ENCODE measurements at places on chromosomes 11 and 22.

- DNase-seq = no peak
Measured at GRCh38 chr11:9953994-9954626, 290.2 kb downstream of the SWAP70 start.

GRCh38 chr11:64516226-64516625, 74.8 kb upstream of the SLC22A12 start:
- no peak for DNase-seq

GRCh38 chr11:104286129-104286528, 122.2 kb upstream of the PDGFD start:
- DNase-seq = no peak

- no peak for DNase-seq
Measured at GRCh38 chr11:17855531-17856290, 121.1 kb downstream of the KCNC1 start.

DNA sequence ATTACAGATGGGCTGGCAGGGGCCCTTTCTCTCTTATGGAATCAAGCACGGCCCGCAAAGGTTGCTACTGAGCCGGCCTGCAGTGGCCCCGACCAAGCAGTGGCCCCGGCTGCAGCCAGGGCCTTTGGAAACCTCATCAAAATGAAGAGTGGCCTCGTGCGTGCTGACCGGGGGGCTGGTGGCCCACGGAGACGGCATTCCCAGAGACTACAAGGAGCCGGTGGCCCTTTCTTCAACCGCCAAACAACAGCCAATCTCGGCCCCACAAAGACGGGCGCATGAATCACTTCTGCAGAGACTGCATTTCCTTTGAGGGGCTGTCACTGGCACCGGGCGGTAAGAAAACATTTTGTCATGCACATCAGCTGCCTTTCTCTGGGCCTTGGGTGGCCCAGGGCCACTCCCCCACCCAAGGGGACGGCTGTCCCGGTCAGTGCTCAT, 43.1 kb upstream of the FGF3 start:
- DNase-seq = no peak

DNA sequence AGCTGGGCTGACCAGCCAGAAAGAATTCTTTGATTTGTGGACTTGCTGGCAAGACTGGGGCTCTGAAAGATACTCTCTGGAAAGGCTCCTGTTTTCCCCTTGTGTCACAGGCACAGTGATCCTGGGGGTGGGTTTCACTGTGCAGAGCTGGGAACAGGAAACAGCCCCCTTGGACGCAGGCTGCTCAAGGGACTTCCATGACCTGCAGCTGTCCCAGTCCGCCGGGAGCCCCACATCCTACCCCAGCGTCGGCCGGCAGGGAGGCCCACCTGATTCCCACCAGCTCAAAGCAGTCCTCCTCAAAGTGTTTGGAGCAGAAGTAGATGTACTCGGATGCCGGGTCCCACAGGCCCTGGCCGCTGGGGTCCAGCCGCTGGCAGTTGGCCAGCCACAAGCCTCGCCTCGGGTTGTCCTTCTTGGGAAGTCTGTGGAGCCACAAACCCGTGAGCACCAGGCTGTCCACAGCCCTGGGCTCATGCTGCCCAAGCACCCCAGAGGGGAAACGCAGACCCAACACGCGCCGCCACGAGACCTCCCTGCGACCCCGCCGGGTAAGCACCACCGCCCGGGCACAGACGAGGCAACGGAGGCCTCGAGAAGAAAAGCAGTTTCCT, 824 bp downstream of the THAP7 start:
- no peak for DNase-seq

GRCh38 chr22:17972385-17973191, 51.8 kb downstream of the MICAL3 start:
- no peak for DNase-seq

- no peak for DNase-seq
Measured at GRCh38 chr22:24094966-24095365, 83.9 kb downstream of the CABIN1 start.

DNA sequence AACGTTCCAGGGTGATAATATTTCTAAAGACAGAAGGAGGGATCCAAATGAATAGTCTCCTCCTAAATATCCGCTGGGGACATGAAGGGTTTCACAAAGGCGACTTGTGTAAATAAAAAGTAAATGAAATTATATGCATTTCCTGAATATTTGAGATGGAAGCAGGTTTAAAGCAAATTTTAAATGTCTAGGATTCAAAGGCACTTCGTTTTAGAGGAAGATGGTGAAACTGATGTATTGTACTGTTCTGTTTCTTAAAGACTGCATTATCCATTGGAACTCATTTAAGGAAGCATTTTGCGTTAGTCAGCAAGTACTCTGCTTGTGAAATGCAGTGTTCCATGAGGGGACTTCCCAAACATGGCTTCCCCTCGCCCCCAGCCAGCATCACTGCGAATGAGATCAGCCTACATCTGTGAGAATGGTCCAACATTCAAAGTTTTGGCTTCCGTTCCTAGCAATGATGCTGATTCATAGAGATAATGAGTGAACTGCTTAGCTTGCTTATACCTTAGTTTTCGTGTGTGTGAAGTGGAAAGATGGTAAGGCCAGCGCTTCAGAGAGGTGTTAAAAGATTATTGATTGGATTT, 1.5 kb downstream of the RAB39A start:
- DNase-seq = no peak

DNA sequence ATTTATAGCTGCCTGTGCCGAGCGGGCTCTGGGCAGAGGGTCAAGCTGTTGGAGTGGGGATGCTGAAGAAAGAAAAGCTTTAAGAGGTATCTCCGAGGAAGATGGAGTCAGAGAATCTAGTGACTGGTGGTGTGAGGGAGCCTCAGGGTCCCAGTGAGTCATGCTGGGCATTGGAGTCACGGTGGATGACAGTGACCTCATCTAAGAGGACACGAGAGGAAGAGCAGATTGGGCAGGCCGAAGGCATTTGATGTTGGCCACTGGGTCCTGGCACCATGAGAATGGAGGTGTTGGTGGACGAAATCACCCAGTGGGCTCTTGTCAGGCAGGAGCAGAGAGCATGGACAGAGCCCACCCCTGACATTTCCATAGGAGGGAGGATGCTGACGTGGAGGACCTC, 68.4 kb downstream of the TBC1D22A start:
- DNase-seq = no peak

GRCh38 chr11:9315078-9315688, 790 bp upstream of the TMEM41B start:
- no peak for DNase-seq

GRCh38 chr11:85726381-85726780, 40.4 kb upstream of the CCDC89 start:
- no peak for DNase-seq

GRCh38 chr11:126567419-126567818, 211.9 kb downstream of the ST3GAL4 start:
- DNase-seq = no peak

DNA sequence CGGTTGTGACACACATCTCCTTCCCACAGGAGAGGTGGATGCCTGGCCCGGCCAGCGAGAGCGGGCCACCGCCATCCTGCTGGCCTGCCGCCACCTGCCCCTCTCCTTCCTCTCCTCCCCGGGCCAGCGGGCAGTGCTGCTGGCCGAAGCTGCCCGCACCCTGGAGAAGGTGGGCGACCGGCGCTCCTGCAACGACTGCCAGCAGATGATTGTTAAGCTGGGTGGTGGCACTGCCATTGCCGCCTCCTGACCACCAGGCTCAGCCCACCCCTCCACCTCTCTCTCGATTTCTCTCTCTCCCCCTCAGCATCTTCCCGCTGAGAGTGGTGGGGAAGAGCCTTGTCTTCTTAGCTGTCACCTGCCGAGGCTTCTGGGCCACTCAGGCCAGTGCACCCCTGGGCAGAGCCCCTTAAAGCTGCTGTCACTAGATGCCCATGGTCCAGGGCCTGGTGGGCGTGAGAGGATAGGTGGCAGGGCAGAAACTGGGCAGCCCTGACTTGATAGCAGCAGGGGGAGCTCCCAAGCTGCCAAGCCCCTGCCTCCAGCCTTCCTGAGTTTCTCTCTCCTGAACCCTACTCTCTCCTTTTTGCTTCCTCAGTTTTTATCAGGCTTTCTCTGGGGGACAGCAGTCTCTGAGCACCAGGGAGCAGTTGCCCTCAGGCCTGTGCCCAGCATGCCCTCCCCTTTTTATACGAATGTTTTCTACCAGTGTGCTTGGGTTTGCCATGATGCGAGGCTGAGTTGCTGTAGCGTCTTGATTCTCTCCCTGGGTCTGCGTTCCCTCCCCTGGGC, 9.3 kb downstream of the SHISA8 start:
- no peak for DNase-seq

- DNase-seq = no peak
Measured at GRCh38 chr22:48379371-48379770, 1448.3 kb downstream of the BRD1 start.

- no peak for DNase-seq
Measured at GRCh38 chr11:35151241-35151640, 12.3 kb downstream of the CD44 start.

DNA sequence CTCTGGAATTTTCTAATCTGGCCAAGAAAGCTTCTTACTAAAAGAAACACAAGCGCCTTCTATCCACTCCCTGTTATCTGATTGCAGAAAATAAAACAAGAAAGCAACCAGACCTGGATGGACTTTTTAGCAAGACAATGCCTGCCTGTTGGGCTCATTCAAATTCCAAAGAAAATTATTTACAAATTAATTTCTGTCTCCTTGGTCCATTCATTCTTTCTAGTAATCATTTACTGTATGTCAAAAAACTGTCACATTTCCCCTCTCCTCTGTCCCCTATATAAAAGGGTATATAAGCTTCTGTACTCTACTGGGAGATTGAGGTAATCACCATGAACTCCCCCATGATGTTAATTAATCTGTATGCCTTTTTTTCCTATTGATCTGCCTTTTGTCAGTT, 279.9 kb downstream of the DLG2 start:
- no peak for DNase-seq

- no peak for DNase-seq
Measured at GRCh38 chr11:17036666-17037658, 22.7 kb upstream of the PLEKHA7 start.

DNA sequence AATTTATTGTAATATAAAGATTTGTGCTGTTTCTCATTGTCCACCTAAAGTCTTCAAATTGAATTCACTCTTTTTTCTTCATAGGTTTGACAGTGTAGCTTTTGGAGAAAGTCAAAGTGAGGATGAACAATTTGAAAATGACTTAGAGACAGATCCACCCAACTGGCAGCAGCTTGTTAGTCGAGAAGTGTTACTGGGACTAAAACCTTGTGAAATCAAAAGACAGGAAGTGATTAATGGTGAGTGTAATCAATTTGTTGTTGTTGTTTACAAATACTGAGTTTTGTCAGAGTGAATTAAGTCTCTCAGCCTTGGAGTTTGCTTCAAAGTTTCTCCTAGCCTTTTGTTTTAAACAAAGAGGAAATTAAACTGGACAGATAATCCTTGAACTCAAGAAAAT, 53.6 kb upstream of the GRIK4 start:
- DNase-seq = no peak

DNA sequence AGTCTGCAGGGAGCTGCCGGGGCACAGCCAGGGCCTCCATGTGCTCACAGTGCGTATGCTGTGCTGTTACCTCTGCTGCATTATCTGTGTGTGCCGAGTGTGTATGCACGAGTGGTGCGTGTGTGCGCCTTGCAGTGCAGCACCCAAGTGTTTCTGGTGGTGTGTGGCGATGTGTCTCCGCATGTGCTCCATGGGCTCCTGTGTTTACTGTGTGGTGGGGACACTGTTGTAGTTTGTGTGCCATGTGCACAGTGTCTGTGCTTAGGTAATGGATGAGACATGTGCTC, 31.4 kb downstream of the KCNC1 start:
- DNase-seq = no peak

DNA sequence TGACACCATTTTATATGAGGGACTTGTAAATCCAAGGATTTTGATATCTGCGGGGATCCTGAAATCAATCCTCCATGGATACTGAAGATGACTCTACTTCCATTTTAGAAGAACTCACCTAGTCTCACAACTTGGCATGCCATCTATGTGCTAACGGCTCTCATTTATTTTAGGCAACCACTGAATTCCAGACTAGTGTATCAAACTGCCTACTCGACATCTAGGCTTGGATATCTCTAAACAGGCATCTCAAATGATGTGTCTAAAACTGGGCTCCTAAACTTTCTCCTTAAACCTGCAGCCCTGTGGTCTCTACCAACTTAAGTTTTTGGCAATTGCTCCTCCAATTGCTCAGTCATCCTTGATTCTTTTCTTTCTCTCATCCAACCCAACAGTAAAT, 31.2 kb upstream of the CLNS1A start:
- no peak for DNase-seq

- peak; percentile 14 for DNase-seq
Measured at GRCh38 chr11:112962579-112963367, 1.6 kb downstream of the NCAM1 start.

GRCh38 chr11:119520400-119520799, 97.4 kb upstream of the THY1 start:
- DNase-seq = no peak

DNA sequence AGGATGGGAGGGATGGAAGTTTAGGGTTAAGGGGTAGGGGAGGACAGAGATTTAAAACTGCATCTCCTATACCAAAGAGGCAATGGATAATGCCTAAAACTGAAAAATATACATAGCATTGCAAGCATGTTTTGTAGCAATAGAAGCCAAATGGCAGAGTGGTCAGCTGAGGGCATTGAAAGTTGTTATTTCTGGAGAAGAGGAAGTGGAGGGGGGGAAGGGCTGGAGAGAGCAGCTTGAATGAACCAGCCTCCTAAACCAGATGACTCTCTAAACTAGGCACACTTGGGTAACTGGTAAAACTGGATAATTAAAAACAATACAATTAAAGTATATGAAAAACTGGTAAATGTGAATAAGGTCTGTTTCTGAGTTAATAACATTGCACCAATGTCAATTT, 70.3 kb upstream of the TP53I11 start:
- no peak for DNase-seq

DNA sequence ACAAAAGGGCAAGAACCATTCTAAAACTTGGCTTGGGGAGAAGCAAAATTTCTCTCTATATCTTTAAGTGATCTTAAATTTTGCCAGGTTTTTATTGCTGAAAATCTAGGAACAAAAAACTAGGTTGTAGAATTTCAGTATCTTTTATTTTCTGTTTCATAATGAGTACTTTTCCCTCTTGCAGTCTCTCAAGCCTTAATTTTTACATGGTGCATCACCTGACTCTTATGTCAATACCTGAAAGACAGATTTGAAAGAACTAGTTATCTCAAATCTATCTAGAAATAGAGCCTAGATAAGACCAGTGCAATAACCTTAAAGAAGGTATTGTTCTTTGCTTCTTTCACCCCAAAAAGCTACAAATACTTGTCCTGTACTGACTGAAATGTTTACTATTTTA, 122.1 kb downstream of the TRIM44 start:
- DNase-seq = no peak
